ENCODE measurements at places on chromosomes 1 and 21.

- DNase-seq: no peak
Observed at GRCh38 chr1:162977944-162978568, 91.1 kb upstream of the RGS4 start.

GRCh38 chr1:95023399-95024043, 49.2 kb downstream of the ALG14 start:
- no peak for DNase-seq

GRCh38 chr1:14994841-14995437, 158.6 kb upstream of the TMEM51 start:
- no peak for DNase-seq

DNA sequence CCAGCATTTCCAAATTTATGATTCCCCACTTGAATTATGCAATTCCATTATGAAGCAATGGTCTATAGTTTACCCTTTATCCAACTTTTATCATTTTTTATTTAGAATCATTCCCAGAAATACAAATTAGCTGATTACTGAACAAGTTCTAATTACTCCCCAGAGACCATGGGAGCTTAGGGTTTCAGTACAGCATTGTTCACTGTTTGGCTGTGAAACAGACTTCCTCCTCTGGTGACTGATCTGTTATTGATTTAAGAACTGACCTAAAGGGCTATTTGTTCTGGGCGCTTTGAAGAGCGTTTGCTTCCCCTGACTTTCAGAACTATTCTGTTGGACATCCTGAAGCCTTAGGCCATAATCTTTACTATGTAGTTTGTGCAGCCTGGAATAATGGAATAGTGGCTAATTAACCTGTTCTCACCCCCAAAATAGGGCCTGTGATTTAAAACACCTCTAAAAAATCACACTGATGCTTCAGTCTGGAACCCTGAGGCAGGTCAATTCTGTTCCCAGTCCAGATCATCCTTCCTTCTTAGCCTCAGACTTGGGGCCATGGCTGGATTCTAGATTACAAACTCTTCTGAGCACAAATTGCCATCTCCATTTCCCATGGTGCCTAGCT, 58.7 kb downstream of the ALG14 start:
- no peak for DNase-seq

GRCh38 chr1:243288062-243288461, 32.2 kb downstream of the SDCCAG8 start:
- no peak for DNase-seq

DNA sequence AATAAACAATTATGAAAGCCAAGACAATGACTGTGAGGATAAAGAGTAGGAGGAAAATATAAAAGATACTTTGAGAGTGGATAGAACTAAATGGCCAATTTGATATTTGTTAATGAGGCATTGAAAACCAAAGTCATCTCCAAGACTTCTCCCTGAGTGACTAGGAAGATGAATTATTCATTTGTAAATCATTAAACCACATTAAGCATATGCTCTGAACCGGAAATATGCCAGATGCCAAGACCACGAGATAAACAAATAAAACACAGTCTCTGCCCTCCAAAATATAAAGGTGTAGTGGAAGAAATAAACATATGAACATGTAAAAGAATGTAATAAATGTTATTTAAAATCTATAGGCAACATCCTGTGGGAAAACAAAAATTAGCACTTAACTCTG, 78.8 kb downstream of the MRPL39 start:
- no peak for DNase-seq

- no peak for DNase-seq
Observed at GRCh38 chr1:27403065-27403726, 10.8 kb downstream of the GPR3 start.

DNA sequence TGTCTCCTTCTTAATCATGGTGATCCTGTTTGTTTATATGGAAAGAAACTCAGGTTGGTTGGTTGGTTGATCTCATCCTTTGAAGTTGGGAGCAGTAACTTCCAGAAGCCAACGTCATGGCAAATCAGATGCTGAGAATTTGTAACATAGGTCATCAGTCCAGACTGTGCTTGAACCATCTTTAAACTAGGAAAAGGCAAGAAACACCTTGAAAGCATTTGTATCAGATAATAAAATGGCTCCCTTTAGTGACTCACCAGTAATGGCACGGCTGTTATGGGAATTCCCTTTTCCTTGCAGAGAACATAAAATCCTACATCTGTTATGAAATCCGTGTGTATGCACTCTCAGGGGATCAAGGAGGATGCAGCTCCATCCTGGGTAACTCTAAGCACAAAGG, 58.1 kb downstream of the SERBP1 start:
- DNase-seq: no peak

DNA sequence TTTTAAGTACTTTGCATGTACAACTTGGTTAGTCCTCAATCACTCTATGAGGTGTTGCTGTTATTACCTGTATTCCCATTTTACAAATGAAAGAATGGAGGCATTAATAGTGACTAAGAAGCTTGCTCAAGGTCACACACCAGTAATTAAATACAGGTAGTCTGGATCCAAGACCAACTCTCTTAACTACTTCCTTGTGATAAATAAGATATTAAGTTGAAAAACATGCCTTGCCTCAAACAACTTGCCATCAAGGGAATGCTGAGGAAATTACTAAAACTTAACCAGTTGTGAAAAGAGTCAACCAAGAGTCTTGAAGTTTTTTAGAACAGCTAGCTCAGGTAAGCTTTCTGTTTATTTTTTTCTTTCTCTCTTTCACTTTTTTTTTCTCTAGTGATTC, 21.0 kb upstream of the LAMC1 start:
- no peak for DNase-seq

DNA sequence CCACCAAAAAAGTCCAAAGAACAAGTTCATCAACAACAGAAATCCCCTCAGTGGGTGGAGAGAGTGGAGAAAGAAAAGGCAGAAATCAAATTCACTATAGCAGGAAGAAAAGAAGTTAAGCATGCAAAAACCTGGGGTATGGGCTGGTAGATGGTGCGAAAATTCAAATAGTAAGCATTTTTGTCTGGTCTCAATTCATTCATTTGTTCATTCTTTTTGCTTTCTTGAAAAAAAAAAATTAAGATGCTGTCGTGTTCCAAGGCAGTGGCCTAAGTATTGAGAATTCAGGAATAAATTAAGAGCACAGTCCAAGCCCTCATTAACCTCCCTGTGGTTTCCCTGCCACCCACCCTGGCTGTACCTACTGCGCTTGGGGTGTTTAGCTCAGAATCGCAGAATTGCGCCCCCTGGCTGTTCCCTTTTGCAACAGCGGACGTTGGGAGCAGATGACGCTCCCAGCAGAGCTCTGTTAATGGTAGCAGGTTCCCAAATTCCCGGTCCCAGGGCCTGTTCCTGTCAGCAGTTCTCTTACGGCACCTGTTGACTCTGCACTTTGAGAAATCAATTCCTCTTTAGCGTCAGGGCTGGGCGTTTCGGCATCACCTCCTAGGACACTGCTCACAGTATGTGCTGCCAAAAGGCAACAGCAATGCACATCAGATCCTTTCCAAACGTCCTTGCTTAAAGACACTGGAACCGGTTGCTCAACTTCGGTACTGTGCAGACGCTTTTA, 34.0 kb upstream of the SSX2IP start:
- peak; percentile 4 for DNase-seq

GRCh38 chr1:171819946-171820345, 21.4 kb upstream of the DNM3 start:
- DNase-seq: no peak

DNA sequence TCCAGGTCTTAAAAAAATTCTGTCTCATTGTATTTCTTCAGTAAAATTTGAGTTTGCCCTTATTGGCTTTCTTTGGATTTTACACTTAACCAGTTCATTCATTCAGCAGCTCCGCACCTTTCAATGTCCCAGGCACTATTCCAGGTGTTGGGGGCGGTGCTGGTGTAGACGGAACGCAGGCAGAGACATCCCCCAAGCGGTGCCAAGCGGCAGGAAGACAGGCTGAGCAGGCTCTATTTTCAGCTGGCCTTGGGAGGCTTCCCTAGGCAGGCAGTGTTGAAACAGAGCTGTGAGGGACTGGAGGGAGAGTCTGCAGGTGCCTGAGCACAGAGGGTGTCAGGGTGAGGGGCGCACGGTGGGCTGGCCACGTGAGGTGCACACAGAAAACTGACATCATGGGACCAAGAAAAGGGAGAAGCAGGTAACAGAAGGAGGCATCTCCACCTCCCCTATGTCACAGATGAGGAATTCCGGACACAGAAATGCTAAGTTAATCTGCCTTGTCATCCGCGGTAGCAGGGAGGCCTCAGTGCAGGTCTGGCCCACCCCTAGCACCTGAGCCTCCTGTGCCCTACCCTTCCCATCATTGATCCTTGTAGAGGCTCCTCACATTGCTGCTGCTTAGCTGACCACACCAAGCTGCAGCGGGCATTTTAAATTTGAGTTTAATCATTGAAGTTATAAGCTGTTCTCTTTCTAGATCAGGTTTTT, 40.8 kb downstream of the SLC37A1 start:
- no peak for DNase-seq

DNA sequence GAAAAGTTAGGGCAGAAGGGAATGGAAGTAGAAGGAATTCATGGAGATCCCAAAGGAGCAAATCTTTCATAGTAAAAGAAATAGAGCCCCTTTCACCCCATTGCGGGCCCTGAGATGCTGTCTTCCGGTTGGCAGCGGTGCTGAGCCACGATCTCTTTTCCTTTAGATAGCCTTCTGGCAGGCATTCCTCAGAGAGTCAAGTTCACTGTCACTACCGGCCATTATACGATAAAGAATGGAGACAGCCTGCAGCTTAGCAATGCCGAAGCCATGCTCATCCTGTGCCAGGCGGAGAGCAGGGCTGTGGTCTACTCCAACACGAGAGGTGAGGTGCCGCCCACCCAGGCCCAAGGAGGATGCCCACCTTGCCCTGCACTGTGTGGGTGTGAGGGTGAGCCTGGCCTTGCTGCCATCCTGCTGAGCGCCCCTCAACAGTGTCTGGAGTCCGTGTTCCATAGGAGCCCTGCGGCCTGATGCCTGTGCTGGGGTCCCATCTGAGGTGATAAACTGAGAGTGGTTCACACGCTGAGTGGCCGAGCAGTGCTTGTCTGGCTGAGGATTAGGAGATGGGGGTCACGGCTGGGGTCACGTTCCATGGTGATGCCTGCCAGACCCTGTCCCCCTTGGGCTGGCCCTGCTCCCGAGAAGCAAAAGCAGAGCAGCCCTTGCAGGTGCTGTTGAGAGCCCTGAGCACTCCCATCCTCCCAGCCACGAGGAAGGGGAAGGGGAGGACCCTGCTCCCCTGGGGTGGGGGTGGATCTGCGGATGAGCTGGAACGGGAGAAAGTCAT, 20.4 kb upstream of the PWP2 start:
- no peak for DNase-seq

GRCh38 chr1:221740993-221741702, 741 bp downstream of the DUSP10 start:
- DNase-seq: no peak

DNA sequence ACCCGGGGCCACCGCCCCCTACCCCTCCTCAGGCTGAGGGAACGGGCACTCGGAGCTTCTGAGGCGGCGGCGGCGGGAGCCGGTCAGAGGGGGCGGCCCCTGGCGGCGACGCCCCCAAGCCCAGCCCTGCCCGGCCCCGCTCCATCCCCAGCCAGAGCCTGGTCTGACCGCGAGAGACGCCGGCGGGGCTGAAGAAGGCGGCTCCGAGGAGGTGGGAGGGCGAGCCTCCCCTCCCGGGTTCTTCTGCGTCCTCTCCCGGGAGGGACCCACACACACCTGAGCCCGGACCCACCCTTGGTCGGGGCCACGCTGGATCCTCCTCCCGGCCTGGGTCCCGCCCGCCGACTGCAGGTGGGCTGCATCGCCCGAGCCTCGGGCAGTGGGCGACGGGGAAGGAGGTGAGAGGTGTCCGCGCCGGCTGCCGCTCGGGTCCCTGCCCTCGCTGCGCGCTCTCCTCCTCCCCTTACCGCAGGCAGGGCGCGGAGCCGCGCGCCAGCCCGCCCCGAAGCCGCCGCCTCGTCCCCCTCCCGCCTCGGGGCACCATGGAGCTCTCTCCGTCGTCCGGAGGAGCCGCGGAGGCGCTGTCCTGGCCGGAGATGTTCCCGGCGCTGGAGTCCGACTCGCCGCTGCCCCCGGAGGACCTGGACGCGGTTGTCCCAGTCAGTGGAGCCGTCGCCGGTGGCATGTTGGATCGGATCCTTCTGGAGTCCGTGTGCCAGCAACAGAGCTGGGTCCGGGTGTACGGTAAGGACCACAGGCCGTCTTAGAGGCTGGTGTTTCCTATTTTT, at the start of gene RASAL2:
Gene RASAL2 (plus strand): TSS at position 154 of the 788 bp plus-strand sequence. CDS start 389 bp downstream, at position 543.
- DNase-seq: no peak

GRCh38 chr1:2480236-2480985, 4.3 kb downstream of the PLCH2 start:
- DNase-seq: no peak

DNA sequence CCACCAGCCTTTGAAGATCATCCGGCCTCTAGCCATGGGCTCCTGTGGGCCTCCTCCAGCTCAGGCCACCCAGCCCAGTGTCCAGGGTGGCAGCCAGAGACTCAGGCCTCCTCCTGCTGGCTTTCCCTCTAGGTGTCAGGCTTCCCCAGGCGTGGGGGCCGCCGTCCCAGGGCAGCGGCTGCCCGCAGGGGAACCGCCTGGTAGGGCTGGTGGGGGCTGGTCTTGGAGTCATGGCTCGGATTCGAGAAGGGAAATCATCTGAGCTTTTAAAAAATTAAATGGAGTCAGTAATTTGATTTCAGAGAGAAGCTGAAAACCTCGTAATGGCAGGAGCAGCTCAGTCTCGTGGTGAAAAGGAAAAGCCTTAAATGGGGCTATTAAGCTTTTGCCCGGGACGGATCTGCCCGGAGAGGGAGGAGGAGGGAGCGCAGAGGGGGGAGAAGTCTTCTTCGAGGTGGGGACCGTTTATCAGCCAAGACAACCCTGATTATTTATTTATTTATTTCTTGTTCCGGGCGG, 66.4 kb upstream of the TARDBP start:
- DNase-seq: no peak

- no peak for DNase-seq
Observed at GRCh38 chr1:14945132-14946010, 208.2 kb upstream of the TMEM51 start.

GRCh38 chr21:42677339-42678321, 24.2 kb downstream of the PDE9A start:
- no peak for DNase-seq

DNA sequence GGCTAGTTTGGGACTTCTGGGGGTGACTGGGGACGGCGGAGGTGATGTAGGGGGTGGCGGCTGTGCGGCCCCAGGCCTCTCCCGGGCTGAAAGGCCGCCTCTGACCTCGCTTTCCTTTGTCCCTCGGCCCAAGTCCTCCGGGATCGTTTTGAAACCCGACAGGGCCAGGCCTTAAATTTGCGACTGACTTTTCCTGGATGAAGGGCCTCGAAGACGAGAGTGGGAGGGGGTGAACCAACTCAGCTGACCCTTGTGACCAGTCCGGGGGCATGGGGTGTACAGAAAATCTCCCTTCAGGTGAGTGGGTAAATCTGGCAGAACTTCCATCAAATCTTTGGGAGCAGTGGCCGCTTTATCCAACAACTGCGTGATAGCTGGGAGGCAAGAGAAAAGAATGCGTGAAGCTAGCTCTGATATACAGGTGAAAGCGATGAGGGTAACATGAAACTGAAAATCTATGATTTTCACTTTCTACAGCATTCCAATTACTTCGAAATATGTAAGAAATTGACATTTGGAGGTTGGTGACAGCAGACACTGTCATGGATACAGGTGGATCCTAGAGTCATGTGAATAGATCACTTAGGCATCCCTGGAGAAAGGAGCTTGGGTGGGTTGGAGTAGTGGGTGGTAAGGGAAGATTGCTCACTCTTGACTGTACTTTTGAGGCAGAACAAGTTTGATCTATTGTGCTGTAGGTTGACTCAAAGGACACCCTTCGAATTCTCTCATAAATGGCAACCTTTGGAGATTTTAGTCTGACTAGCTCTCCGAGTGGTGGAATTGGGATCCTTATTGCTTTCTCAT, 885 bp downstream of the AHCYL1 start:
- DNase-seq: no peak

- DNase-seq: no peak
Observed at GRCh38 chr1:37040773-37041172, 6.5 kb upstream of the GRIK3 start.

GRCh38 chr1:23567996-23568607, 8.8 kb upstream of the ID3 start:
- DNase-seq: no peak
